Stimulated activated CD8-positive, alpha-beta memory T cell treated with anti-CD3 and anti-CD28 coated beads, Interleukin-7, amount 100 ng/mL, for 4 hours (primary cell): ENCODE measurements at places on chromosomes 5 and 9.

DNA sequence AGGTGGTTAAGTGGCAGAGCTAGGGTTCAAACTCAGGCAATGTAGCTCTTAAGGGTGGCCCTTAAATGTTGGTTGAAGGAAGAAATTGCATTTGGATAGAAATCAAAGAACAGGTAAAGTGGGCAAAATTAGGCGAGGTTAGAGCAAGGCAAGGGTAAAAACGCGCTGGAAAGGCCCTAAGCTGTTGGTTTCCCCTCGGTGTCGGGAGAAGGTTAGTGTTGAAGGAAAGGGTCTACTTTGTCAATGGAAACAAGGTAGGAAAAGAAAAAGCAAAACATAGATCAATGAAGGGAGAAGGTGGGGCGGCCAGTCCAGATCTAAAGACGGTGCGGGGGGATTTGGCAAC is 431 bp downstream of the FASTKD3 start:
- no peak for DNase-seq

DNA sequence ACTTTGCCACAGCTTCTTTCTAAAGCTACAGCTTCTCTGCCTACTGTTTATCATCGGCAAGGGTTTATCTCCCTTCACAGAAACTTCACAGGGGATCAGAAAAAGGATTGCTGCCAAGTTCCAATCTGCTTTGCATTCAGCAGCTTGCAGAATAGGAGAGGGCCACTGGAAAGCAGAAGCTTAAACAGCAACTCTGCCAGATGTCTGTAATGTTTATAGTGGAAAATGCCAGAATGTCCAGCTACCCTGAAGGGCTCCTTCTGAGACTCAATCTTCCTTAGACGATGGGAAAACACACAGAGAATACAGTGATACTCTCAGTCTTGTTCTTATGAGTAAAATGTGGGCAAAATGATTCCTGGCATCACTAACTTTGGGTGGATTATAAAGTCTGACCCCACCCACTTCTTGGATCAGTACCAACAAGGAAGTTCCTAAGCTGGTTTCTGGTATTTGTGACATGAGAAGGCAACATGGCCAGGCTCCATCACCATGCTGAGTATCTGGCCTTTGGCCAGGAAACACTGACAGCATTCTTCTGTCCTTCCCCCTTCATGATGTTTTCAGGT is 19.0 kb downstream of the STOM start:
- no peak for DNase-seq

- no peak for DNase-seq
Measured at GRCh38 chr5:170907758-170908157, 45.9 kb downstream of the RANBP17 start.

- no peak for DNase-seq
Measured at GRCh38 chr5:165887147-165887546, 2381.7 kb downstream of the MAT2B start.

- DNase-seq: no peak
Measured at GRCh38 chr5:145661737-145662485, 173.2 kb downstream of the PRELID2 start.
